BJ (cell line): ENCODE measurements at places on chromosomes 4 and X. TPM values are rescaled to one million over a fixed set of nuclear protein-coding genes. Genes with fewer than 3 reads are reported as not detected.
A peak's percentile ranks its signal among the peaks of the same experiment; 100 is the strongest.

The CFAP47 gene
- polyA plus RNA-seq = not detected in 2 replicates

The PASD1 gene
- polyA plus RNA-seq = not detected in 2 replicates

The HSD17B11 gene
- 11.2 and 30.8 TPM in 2 replicates for polyA plus RNA-seq

The SLC9A6 gene
- polyA plus RNA-seq = 6.3 and 12.0 TPM in 2 replicates

The HDAC6 gene
- 22.5 and 32.1 TPM in 2 replicates for polyA plus RNA-seq

The RASGEF1B gene
- polyA plus RNA-seq = not detected in 2 replicates

The SLBP gene
- 36.9 and 56.7 TPM in 2 replicates for polyA plus RNA-seq

- DNase-seq = no peak
Measured at GRCh38 chr4:38204339-38205035, 244.3 kb downstream of the PTTG2 start.

- DNase-seq = no peak
Measured at GRCh38 chr4:139986106-139986505, 167.9 kb downstream of the MAML3 start.

GRCh38 chr4:113593400-113594230 is 167.9 kb downstream of the CAMK2D start:
- DNase-seq = no peak

- no peak for DNase-seq
Measured at GRCh38 chrX:104432321-104432720, 133.7 kb upstream of the IL1RAPL2 start.

DNA sequence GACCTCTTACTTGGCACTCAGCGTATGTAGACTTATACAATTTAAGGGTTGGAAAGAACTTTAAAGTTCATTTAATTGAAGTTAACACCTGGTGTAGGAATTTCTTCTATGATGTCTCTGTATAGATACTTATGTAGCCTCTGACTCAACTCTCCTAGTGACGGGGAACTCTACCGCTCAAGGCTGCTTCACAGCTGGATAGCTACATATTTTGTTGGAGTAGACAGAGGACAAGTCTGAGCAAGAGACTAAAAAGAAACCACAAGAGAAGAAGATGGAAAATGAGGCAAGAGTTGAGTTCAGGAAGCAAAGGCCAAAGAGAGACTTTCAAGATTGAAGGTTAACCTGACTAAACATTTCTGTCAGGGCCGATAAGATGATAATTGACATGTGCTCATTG is 52.6 kb downstream of the GPR50 start:
- no peak for DNase-seq

- DNase-seq = no peak
Measured at GRCh38 chr4:123381996-123382395, 14.6 kb upstream of the SPRY1 start.

DNA sequence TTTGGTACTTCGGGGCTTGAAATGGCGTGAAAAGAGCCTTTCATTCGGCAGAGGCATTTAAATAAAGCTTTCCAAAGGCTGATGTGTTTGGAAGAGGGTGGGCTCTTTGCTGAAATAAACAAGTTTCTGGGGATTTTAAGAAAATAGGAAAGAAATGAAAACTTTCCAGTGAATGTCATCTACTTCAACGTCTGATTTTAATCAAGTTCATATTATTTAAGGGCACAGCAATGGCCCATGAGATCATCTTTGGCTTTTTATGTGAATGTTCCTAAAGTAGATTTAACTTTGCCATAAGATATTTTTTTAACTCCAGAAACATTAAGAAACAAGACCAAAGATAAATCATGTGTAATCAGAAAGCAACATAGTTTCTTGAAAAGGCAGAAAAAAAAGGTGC is 69.8 kb upstream of the TTC29 start:
- DNase-seq = no peak

DNA sequence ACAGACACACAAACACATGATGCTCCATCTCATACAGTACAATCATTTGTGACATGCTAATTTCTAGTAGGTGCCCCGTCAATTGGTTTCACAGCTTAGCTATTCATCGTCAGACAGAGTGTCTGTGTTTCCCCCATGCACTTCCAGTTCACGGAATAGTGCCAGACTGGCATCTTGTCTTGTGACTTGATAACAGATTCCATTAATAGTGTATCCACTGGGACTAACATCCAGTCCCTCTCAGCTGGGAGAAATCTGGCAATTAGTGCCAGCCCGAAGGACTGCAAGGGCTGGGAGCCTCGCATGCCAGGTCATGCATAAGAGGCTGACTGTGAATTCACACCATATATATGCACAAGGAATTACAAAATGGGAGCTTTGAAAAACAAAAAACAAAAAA is 20.2 kb upstream of the GATB start:
- no peak for DNase-seq

DNA sequence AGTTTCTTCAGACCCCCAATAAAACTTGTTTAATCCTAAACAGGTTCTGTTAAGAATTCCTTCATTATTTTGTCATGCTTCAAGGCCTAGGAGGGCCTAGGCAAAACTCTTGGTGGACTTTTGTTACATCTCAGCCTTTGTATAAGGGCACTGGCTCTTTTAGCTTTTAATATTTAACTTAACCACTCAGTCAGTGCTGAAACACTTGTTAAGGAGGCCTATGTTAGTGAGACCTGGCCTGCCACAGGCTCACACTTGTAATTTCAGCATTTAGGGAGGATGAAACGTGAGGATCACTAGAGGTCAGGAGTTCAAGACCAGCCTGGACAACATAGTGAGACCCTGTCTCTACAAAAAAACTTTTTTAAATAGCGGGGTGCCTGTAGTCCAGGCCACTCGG is 32.7 kb upstream of the PGK1 start:
- no peak for DNase-seq

DNA sequence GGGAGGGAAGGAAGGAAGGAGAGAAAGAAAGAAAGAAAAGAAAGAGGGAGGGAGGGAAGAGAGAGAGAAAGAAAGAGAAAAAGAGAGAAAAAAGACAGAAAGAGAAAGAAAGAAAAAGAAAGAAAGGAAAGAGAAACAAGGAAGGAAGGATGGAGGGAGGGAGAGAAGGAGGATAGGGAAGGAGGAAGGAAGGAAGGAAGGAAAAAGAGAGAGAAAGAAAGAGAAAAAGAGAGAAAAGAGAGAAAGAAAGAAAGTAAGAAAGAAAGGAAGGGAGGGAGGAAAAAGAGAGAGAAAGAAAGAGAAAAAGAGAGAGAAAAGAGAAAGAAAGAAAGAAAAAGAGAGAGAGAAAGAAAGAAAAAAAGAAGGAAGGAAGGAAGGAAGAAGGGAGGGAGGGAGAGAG is 105.8 kb upstream of the RBPJ start:
- DNase-seq = no peak

DNA sequence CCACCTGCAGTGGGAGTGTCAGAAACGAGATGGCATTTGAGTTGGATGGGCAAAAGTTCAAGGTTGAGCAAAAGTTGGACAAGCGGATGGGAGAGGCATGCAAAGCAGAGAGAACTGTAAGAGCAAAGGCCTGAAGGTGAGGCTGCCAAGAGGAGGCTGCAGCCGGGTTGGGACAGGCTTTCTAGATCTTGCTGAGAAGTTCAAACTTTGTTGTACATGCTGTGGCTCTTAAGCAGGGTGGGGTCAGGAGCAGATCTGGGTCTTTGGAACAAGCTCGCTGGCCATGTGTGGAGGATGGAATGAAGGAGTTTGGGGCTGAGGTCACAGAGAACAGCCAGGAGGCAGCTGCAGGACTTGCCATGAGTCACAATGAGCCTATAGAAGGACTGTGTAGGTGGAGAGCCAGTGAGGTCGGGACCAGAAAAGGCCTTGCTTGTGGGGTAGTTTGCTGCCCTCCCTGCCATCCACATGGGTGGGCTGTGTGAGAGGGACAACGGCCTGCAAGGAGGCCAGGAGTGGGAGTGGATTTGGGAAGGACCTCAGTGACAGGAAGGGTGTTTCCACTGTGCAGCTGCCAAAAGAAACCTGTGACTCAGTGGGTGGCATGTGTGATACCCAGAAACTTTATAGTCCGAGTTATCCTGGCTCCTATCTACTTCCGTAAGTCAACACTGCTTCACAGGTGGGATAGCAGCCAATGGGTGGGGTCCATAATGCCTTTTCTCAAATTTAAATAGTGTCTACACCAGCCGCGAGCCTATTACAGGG is 210.4 kb downstream of the MID1IP1 start:
- DNase-seq = no peak

DNA sequence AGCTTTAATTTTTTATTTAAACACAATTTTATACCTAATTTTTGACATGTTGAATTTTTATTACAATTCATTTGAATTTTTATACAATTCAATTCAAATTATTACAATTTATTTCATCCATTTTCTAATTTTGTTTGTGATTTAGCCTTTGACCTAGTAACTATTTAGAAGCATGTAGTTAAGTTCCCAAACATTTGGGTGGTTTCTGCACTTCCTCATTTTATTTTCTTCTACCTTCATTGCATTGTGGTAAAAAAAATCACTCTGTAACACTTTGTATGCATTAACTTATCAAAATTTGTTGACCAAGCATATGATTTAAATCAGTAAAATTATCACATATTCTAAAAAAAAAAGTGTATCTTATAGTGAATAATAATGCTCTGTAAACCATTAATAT is 928.9 kb downstream of the ARAP2 start:
- DNase-seq = no peak

DNA sequence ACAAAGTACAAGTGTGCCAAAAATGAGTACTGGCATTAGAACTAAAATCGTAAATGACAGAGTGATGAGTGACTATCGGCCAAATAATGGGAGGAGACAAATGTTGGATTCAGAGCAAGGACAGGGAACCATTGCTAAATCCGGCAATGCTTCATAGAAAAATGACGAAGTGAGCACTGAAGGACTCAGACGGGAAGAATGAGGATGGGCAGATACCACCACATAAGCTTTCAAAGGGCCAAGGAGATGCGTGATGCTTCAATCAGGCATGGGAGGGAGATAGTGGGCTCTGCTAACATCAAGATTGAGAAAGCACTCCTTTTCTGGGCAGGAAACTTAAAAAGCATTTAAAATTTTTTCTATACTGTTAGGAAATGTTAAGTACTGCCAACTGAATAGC is 21.6 kb downstream of the RBBP7 start:
- no peak for DNase-seq

DNA sequence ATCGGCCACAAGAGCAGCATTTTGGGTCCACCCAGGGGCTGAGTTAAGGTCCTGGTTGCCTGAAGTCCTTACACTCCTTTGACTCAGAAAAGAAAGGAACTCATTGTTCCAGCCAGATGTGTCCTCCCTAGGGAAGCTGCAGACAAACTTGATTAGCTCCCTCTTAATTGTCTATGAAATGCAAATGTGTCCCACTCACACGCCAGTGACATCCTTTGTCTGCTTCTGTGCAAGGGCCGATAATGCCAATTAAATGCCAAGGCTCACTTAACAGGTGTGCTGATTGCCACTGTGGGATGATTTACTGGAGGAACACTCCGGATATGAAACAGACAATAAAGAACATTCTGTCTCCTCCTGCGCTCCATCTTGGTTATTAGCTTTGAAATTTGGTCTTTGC is 332.9 kb upstream of the CPEB2 start:
- DNase-seq = no peak

- no peak for DNase-seq
Measured at GRCh38 chr4:43990963-43991362, 457.6 kb downstream of the KCTD8 start.

- no peak for DNase-seq
Measured at GRCh38 chr4:174537634-174538033, 15.3 kb upstream of the HPGD start.

DNA sequence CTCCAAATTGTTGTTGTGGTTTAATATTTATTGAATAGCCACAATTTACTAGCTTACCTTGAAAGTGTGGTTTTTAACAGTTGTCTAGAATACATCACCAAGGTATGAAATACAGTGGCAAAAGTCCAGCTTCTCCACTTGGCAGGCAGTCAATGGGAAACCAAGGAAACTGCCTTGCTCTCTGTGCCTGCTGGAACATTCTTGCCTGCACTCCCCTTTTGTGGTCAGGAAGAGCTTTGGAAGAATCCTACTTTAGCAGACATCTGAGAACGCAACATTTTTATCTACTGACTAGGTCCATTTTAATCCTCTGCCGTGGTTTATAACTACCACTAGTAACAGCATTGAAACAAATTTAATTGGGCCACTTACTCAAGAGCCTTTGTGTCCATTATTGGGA is 64.5 kb downstream of the TENM3 start:
- DNase-seq = peak; percentile 94

GRCh38 chr4:27318740-27319139 is 458.1 kb downstream of the STIM2 start:
- no peak for DNase-seq
